ENCODE measurements at places on chromosomes 11 and 22.

DNA sequence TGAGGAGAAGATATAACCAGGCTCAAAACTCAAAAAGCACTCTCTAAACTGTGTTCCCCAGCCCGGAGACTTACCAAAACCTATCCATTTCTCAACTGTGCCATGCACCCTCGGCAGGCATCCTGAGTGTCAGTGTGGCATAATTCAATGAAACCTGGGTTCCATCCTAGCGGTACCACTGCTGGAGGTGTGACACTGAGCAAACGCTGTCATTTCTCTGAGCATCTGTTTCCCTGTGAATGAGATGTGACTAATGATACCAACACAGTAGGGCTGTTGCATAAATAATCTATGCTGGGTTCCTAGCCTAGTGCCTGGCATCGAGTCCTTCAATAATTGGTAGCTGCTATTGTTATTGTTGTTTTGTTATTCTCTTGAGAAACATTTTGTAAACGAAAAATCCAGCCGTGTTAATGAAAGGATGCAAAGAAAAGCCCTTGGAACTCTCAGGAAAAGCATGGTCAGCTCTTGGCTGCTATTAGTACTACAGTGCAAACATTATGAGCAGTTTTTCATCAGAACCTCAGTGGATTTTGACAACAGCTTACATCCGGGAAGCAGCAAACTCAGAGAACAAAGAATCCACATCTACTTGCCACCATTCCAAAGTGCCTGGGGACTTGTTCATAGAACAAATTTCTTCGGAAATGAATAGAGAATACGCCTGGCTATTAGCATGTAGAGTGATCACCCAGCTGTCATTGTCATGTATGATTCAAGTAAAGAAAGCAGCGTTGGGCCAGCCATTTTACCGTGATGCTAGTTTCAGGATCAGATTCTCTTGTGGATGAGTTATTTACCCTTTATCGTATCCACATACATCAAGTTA, 53.7 kb downstream of the TECTA start:
- no peak for DNase-seq

- peak; percentile 36 for DNase-seq
These were observed 635 bp downstream of the PRR5 start for GRCh38 chr22:44702479-44703198.

- DNase-seq = no peak
These were observed 2.5 kb downstream of the USP47 start for GRCh38 chr11:11844272-11844671.

DNA sequence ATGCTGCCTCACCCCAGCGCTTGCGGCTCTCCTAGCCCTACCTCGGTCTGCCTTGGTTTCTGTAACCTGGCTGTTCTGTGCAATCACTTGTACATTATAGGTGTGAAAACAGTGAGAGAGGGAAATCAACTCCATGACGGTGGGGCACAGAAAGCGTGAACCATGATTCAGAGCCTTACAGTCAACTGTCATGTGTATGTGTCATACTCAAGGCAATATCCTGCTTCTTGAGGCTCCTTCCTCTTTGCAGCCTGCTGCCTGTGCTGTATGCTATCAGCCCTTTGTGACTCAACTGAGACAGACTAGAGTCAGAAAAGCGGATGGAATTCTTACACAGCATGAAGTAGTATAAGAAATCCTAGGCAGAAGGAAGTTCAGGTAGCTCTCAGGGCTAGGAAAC, 2.1 kb downstream of the NRIP3 start:
- no peak for DNase-seq

DNA sequence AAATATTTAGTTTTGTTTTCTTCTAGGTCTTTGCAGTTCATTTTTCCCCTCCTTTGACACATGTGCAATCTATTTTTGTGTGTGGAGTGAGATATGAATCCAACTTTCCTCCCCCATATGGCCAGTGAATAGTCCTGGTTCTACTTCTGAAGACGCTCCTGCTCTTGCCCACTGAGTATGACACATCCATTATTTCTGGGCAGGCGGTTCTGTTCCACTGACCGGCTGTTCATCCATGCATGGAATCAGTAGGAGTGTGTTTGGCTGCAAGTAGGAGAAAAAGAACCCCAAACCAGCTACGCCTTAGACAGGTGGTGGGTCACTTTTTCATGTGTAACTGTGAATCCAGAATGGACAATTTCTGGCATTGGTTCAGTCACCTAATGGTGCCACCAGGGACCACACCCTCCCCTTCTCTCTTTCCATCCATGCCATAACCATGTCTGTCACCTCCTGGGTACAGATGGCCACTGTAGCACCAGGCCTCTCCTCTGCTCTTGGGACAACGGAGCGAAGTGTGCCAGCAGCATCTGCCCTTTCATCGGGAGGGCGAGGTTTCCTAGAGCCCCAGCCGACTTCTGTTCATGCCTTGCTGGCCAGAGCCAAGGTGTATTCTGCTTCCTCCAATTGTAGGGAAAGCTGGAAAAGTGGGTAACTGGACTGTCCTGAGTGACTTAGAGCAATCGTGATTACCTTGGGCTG, 67.4 kb upstream of the SLC22A12 start:
- no peak for DNase-seq

DNA sequence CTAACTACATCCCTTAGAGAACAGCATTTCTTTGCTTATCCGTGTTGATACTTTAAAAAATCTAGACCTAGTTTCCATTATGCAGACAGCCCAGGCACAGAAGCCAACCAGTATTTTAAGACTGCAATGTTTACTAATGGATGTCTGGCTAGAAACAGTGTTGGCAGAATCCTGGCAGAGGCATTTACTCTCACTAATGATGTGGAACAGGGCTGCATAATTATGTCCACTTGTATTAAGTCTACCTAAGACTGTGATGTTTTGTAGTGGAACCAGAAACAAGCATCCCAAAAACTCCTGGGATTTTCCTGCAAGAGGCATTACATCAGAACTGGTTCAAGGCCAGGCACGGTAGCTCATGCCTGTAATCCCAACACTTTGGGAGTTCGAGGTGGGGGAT, 50.2 kb upstream of the PICALM start:
- no peak for DNase-seq

DNA sequence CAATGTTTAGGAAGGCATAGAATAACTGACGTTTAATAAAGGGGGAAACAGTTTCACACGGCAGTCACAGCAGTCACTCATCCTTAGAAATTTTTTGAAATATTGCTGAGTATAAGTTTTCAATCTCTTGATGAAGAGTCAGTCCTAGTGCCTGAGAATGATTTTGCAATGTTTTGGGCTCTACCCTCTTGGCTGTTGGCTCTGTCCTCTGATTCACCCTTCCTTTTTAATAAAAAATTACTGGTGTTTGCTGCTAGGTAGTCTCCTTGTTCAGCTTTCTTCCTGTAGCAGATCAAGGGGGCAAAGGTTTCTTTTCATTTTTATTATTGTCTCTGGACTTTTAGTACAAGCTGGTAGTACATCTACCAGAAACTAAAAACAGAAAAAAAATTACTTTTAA, 194.3 kb upstream of the ANO3 start:
- DNase-seq = no peak

- peak; percentile 86 for DNase-seq
These were observed 75.8 kb downstream of the GGTLC2 start for GRCh38 chr22:22720201-22720723.

DNA sequence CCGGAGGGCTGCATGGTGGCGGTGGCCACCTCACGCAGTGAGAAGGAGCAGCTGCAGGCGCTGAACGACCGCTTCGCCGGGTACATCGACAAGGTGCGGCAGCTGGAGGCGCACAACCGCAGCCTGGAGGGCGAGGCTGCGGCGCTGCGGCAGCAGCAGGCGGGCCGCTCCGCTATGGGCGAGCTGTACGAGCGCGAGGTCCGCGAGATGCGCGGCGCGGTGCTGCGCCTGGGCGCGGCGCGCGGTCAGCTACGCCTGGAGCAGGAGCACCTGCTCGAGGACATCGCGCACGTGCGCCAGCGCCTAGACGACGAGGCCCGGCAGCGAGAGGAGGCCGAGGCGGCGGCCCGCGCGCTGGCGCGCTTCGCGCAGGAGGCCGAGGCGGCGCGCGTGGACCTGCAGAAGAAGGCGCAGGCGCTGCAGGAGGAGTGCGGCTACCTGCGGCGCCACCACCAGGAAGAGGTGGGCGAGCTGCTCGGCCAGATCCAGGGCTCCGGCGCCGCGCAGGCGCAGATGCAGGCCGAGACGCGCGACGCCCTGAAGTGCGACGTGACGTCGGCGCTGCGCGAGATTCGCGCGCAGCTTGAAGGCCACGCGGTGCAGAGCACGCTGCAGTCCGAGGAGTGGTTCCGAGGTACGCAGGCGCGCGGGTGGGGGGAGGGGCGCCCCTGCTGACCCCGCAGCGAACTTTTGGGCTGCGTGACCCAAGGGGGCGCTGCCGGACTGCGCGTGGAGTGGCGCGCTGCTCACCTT, 670 bp downstream of the NEFH start:
- peak; percentile 61 for DNase-seq

- peak; percentile 72 for DNase-seq
These were observed 32.4 kb upstream of the CD44 start for GRCh38 chr11:35106595-35106994.

GRCh38 chr11:1467270-1467669, 19.3 kb downstream of the MOB2 start:
- DNase-seq = no peak

DNA sequence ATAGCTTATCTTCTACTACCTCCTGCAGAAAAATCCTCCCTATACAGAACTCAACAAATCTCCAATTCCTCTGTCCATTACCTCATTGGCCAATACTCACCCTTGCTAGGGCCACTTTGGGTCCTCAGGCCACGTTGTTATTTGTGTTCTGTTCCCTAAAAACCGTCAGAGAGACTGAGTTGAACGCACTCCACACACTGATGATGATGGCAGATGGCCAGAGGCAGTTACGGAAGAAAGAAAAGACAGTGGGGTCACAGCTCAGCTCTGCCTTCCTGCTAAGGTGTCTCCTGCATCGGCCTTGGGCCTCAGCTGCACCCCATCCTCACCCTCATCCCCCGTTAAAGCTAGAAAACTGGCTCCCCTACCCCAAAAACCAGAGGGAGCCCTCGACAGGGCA, 66.2 kb downstream of the MICAL3 start:
- no peak for DNase-seq

DNA sequence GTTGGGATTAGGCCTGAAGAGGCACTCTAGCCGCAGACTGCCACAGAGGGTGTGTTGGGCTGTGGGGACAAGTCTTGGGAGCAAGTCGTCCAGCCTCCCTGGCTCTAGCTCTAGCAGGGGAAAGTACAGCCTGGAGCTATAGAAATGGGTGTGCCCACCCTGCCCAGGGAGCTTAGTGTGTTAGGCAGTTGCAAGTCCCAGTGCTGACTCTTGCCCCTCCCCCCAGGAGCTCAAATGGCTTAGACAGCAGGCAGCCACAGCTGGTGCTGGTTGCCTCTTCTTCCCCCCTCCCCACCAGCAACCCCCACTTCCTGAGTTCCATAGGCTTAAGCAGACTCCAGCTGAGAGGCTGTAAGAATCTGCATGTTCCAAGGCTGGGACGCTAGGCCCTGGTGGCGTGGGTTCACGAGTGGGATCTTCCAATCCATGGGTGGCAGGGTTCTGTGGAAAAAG, 61.2 kb downstream of the GUCY1A2 start:
- no peak for DNase-seq

DNA sequence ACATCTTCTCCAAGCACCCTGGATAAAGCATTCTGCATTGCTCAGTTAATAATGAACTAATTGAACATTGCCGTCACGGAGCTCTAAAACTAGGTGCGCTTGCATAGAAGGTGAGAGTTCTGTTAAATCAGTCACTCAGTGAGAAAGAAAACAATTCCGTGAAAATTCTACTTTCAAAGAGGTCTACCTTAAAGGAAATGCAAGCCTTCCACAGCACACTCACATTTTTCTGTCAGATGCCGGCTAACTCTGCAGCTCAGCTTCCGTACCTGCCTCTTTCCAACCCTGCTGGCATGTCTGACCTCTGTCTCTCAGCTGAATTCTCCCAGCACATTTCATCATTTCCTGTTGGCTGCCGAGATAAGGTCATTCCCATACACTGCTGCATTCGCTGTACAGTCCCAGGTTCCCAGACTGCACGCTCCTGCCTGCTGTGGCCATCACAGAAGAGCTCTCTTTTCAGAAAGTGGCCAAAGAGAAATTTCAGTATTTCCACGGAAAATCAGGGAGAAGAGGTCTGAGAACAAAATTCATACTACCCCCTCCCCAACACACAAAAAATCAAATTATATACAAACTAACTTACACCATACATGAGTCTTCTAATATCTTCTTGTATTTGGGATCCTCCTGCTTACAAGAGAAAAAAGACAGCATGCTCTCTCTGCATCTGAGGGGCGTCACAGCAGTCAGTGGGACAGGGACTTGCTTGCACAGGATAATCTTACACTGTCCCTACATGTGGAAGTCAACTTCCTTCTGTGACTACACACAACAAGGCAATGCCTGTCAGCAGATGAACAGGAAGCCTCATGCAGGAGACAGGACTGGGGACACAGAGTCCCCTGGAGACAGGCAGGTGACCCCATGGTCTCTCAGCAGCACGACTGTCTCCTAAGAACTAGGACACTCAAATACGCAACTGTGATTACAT, 55.1 kb downstream of the PACSIN2 start:
- no peak for DNase-seq

GRCh38 chr11:98409069-98409468, 611.7 kb upstream of the CNTN5 start:
- DNase-seq = no peak

- DNase-seq = no peak
These were observed 9.1 kb downstream of the TMEM135 start for GRCh38 chr11:87046824-87047223.

GRCh38 chr11:131606811-131607335, 236.5 kb downstream of the NTM start:
- no peak for DNase-seq

DNA sequence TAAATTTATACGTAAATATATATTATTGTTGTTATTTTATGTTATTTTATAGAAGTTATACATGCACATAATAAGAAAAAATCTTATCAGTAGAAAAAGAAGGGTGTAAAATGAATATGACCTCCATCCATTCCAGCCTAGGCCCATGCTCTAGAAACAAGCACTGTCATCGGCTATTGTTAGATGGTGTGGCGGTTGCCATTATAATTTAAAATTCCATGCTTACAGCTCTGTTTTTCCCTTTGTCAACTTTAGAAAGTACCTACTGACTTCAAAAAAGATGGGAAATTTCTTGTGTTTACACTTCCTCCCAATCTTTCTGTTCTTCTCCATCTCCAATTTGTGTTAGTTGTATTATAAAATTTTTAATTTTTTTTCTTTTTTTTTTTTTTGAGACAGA, 61.9 kb upstream of the RDX start:
- DNase-seq = no peak

DNA sequence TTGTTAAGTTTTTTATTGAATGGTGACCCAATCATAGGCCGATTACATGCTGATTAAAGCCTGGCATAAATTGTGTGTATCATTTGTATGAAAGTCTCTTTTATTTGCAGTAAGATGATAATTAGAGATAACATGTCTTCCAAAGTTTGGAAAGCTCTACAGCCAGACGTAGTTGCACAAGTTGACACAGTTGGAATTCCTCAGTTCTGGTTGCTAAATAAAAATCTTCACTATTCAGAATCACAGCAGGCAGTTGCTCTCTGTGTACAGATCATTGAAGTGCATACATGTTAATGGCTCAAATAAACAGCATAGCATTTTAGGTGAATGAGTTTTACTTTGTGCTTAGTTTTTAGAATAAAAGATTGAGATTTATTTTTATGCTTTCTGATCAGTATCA, 69.5 kb downstream of the ARHGAP42 start:
- DNase-seq = no peak

GRCh38 chr11:46066335-46066734, 54.9 kb downstream of the PHF21A start:
- no peak for DNase-seq

GRCh38 chr11:116396331-116396730, 376.5 kb downstream of the BUD13 start:
- no peak for DNase-seq

Data from B cell (primary cell).